Activated naive CD4-positive, alpha-beta T cell treated with anti-CD3 and anti-CD28 coated beads for 36 hours (primary cell): ENCODE measurements at places on chromosomes 7 and 10. TPM values are rescaled to one million over a fixed set of nuclear protein-coding genes. Genes with fewer than 3 reads are reported as not detected.

GRCh38 chr7:108328174-108328651 is 128.0 kb downstream of the NRCAM start:
- no peaks in the 10 kb centered on the region for H3K36me3 ChIP-seq
- no peak for DNase-seq
- no peaks in the 10 kb centered on the region for H3K4me1 ChIP-seq
- H3K4me3 ChIP-seq, result no peak overlapping the region
- no peak overlapping the region for H3K27ac ChIP-seq
- H3K27me3 ChIP-seq, result peaks cover 3% of the 10 kb centered on the region

The VWDE gene
- 1.9 TPM for total RNA-seq

GRCh38 chr7:114988755-114989375 is 67.0 kb downstream of the MDFIC start:
- no peak for DNase-seq
- H3K4me1 ChIP-seq, result peaks cover 30% of the 10 kb centered on the region
- H3K4me3 ChIP-seq, result no peak overlapping the region
- no peak overlapping the region for H3K27ac ChIP-seq
- H3K36me3 ChIP-seq, result peaks cover 54% of the 10 kb centered on the region

The NUPR2 gene
- total RNA-seq, result not detected

- no peak overlapping the region for H3K4me3 ChIP-seq
- H3K4me1 ChIP-seq, result no peaks in the 10 kb centered on the region
- no peaks in the 10 kb centered on the region for H3K36me3 ChIP-seq
- no peak overlapping the region for H3K27ac ChIP-seq
Measured at GRCh38 chr7:15688911-15689310, 2.4 kb upstream of the MEOX2 start.

DNA sequence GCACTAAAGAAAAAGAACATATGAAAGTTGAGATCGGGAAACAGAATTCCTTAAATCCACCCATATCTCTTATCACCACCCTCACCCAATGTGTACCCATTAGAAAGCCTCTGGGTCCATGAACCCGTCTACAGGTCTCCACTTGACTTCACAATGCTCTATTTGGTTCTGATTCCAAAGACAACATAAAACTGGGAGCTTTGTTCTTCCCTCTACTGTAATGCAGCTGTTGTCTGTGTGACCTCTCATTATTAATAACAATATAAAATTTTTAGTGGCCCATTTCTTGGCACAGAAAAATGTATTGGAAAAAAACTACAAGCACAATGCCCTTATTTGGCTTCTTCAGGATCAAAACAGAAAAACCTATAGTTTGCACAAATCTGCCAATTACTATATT is 30.0 kb downstream of the DOCK4 start:
- no peak overlapping the region for H3K4me3 ChIP-seq
- no peak overlapping the region for H3K27ac ChIP-seq
- peaks cover 24% of the 10 kb centered on the region for H3K27me3 ChIP-seq
- no peak for DNase-seq
- H3K36me3 ChIP-seq, result no peaks in the 10 kb centered on the region
- H3K4me1 ChIP-seq, result no peaks in the 10 kb centered on the region

GRCh38 chr7:20747001-20747400 is 39.7 kb downstream of the SP8 start:
- no peak overlapping the region for H3K4me3 ChIP-seq
- no peaks in the 10 kb centered on the region for H3K36me3 ChIP-seq
- no peak for DNase-seq
- no peaks in the 10 kb centered on the region for H3K4me1 ChIP-seq
- no peak overlapping the region for H3K27ac ChIP-seq
- peaks cover 12% of the 10 kb centered on the region for H3K27me3 ChIP-seq

The CLRN3 gene
- total RNA-seq, result not detected

DNA sequence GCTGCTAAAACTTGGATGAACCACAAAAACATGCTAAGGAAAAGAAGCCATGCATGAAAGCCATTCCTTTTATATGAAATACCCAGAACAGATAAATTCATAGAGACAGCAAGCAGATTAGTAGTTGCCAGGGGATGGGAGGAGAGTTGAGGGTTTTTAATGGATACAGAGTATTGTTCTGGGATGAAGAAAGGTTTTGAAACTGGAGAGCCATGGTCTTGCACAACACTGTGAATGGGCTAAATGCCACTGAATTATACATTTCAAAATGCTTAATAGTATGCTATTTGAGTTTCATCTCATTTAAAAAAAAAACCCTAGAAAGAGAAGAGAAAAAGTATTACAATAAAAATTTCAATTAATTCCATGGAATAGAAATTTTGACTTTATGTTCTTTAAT is 154.3 kb downstream of the GNAT3 start:
- H3K36me3 ChIP-seq, result no peaks in the 10 kb centered on the region
- no peaks in the 10 kb centered on the region for H3K27me3 ChIP-seq
- no peaks in the 10 kb centered on the region for H3K4me1 ChIP-seq
- DNase-seq, result no peak

The PLXNA4 gene
- 0.05 TPM for total RNA-seq

The ASB4 gene
- total RNA-seq, result not detected
